Omental fat pad (tissue), 4 donors: ENCODE measurements at places on chromosomes 4 and X.

GRCh38 chr4:175540732-175541131 lies 271.3 kb downstream of the GPM6A start:
- DNase-seq: no peak

DNA sequence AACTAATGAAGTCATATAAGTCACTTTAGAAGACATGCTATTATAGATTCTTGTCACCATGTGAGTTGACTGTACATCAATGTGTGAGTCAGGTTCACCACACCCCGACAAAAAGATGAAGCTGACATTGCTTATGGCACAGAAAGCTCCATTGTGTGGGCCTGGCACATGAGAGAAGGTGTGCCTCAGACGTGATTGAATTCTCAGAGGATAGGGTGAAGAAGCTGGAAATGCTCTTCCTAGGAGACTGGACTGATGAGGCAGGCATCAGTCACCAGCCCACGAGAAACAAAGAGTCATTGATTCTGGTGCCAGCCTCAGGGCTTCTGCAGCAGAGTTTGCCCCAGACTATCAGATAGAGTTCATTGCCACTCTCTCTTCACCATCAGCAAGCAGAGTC lies 35.9 kb upstream of the LRAT start:
- no peak for DNase-seq

DNA sequence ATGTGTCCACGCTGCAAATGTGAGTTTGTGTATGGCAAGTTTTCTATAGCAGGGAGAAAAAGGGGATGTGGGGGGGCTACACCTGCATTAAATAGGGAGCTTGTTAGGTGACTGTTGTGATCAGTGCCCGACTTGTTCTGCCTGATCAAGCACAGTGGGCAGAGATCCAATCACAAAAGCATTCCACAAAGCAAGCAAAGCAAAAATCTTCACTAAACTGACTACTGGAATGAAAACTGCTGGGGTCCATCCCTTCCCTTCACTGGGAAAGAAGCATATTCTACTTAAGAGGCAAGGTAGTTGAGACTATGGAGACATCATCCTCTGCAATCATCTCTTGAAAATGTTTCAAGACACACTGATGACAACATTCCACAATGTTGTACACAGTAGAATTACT lies 5.2 kb downstream of the IRS4 start:
- DNase-seq: no peak

DNA sequence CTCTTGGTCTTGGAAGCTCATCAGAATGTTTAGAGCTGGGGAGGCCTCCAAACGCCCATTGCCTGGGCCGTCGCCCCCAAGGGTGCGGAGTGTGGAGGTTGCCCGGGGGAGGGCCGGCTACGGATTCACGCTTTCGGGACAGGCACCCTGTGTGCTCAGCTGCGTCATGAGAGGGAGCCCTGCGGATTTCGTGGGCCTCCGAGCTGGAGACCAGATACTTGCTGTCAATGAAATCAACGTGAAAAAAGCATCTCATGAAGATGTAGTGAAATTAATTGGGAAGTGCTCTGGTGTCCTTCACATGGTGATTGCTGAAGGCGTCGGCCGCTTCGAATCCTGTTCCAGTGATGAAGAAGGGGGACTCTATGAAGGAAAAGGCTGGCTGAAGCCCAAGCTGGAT lies 23.3 kb downstream of the RGS12 start:
- no peak for DNase-seq

GRCh38 chr4:24473309-24473721 lies 111.0 kb downstream of the DHX15 start:
- DNase-seq: no peak

GRCh38 chrX:40685362-40685918 lies 38.1 kb upstream of the CXorf38 start:
- no peak for DNase-seq
